Caki2 (cell line): ENCODE measurements at places on chromosomes 12 and 14.

DNA sequence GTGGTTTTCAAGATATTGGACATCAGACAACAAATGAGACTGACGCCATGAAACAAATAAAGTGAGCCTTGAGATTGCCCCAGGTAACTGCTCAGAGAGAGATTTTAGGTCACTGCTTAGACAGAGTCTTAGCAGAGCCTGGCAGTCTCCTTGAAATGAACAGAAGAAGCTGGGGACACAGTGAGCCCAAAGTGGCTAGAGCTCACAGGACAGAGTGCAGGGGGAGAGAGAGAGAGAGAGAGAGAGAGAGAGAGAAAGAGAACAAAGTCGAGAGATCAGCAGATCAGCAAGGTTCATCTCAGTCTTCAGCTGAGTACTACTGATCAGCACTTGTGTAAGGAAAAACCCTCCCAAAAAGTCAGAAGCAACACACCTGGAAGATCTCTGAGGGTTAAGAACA is 147.4 kb downstream of the RMST start:
- DNase-seq = no peak

DNA sequence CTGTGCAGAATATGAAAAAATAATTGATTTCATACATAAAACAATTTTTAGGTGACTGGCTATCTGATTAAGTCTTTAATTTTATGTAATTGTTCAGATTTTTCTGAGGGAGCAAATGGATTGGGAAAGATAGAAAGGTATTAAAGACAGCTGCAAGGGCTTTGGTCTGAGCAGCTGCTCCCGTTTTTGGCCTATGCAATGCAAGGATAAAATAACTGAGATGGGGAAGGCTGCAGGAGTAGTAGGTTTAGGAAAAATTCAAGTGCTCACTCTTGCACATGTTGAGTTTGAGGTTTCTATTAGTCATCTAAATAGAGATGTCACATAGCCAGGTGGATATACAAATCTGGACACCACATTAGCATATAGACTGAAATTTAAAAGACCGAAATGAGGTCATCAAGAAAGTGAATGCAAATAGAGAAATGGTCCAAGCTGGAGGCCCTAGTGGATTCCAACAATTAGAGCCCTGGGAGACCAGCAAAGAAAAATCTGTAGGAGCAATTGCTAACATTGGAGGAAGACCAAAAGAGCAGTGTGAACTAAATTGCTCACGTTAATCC is 144.0 kb downstream of the PPFIA2 start:
- no peak for DNase-seq

DNA sequence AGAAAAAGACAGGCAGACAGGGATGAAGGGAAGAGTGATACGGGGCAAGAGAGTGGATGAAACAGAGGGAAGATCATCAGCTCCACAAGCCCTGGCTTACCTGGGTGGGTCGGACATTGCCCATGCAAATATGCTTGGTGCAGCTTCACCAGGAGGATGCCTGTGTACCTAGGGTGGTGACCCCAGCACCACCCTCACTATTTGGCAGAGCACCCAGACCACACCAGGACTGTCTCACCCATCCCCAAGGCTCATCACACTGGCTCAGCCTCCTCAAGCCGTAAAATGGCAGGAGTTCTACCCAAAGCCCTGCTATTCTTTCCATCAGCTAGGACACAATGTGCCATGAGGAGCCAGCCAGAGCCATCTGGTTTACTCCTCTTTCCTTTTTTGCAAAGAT is 3.0 kb downstream of the GALNT8 start:
- no peak for DNase-seq

DNA sequence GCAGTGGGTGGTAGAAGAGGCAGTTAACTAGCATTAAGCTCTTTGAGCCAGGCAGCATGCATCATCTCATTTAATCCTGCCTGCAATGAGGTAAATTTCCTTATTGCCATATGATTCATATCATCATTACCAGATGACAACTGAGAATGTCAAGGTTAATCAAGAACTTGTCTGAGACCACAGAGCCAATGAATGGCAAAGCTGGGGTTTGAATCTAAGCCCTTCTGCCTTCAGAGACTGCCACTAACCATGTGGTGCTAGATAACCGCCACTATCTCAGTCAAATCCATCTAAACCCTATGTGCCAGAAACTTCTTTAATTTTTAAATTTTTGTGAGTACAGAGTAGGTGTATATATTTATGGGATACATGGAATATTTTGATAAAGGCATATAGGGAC is 77.8 kb upstream of the GRIP1 start:
- DNase-seq = no peak

DNA sequence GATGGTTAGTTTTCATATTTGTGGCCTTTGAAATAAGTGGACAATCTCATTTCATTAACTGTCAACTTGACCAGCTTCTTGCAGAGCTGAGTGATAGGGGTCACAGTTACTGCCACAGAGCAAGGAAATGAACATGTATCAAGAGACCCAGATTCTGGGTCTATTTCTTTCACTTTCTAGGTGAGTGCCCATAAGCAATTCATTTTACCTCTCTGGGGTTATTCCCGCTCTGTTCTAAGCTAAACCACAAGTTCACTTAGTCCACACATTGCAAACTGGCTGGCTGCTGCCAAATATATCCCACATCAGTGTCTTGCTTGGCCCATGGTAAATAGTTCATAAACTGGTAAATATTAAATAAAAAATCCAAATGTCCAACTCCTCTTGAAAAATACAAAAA is 29.9 kb downstream of the GPHB5 start:
- no peak for DNase-seq

- DNase-seq = no peak
Observed at GRCh38 chr12:77357655-77358054, 292.3 kb upstream of the E2F7 start.

- no peak for DNase-seq
Observed at GRCh38 chr14:90228478-90228877, 27.9 kb upstream of the PSMC1 start.

GRCh38 chr14:23402296-23403138 is 5.6 kb downstream of the MYH6 start:
- no peak for DNase-seq

DNA sequence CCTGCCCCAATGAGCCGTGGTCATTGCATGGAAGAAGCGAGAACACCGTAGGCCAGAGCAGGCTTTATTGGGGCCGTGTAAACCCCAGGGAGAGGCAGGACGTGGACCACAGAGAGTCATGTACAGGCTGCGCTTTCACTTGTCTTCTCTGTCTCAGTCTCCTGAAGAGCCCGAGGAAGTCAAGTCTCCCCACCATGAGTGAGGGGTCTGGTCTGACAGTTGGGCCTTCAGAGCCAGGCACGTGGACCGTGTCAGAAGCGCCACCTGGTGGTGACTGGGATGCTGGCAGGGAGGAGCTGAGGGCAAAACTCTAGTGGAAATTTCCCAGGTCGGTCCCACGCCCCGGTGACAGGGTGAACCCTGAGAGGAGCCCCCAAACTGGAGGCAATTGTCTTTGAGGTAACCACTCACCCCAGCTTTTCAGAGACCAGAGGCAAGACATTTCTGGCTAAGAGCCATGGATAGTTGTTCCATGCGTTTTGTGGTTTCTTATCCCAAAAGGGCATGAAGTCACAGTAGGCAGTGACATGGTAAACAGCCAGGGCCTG is 17.4 kb downstream of the RPS6KL1 start:
- peak; percentile 19 for DNase-seq

DNA sequence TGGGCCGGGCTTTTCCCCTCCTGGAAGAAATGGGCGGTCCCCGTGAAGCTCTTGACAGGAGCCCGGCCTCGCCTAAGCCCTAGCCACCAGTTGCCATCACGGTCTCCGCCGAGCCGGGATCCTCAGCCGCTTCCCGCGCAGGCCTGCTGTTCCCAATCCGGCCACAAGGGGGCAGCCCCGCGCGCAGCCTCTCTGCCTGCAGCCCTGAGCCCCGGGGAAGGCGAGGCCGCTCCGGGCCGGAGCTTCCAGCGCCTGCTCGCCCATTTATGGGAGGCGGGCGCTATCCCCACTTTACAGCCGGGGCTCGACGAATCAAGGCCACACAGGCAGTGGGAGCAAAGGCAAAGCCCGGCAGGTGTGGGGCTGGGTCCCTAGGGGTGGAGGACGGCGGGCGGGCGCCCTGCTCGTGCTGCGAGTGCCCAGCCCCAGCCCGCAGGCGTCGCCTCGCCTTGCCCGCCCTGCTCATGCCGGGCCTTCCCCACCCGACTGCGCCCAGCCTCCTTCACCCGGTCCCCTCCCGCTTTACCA is 61.5 kb downstream of the LGMN start:
- peak; percentile 66 for DNase-seq

GRCh38 chr12:96719660-96720362 is 187.2 kb upstream of the NEDD1 start:
- peak; percentile 28 for DNase-seq

DNA sequence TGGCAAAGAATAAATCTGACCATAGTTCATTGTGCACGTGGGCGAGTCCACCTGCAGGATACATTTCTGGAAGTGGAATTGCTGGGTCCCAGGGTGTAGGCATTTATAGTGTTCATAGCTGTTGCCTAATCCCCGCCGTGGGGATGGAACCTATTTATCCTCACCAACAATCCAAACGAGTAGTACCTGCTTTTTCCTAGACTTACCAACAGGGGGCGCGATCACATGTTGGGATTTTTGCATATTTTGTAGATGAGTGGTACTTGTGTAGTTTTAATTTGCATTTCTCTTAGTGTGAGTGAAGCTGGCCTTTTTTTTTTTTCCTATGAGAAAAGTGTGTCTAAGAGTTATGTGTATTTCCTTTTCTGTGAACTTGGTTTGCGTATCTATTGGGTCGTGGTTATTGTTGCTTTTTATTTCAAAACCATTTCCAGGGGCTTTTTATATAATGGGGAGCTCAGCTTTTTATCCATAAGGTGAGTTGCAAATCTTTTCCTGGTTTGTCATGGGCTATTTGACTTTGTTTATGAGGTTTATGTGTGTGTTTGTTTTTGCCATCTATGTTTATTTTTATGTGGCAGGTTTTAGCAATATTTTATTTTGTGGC is 67.2 kb downstream of the CCDC92 start:
- DNase-seq = peak; percentile 61

DNA sequence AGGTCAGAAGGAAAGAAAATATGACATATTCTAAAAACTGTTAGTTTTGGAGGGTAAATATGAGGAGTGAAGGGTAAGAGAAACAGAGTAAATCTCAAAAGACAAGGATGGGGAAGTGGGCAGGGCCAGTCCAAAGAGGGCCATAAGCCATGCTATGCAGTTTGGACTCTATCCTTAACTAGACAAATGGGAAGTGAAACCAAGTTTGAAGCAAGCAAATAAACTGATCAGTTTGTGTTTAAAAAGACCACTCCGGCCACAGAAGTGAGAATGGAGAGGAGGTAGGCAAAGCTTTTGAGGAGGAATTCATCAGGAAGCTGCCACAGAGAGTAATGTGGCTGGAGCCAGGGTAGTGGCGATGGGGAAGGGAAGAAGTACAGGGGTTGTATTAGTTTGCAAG is 37.5 kb upstream of the DAAM1 start:
- DNase-seq = no peak

DNA sequence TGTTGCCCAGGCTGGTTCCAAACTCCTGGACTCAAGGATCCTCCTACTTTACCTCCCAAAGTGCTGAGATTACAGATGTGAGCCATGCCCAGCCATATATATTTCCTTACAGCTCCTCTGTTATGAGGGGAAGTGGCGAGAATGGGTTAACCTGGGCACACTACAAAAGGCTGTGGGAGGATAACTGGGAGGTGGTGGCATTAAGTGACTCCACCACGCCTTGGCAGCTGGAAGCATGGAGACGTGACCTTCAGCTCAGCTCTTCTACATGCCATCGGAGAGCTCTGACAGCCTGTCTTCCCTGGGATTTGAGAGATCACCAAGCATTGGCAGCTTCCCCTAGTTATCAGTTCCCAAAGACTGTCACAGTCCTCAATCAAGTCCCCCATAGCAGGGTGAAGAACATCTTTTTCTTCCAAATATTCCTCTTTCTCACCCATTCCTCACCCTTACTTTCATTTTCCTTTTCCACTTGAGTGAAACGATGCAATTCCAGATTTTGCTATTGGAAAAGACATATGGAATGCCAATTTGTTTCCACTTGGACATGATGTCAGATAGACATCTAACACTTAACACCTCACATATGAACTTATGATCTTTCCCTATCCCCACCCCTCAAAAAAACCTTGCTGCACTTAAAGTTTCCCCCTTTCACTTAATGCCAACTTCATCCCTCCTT is 48.5 kb downstream of the PHLDA1 start:
- peak; percentile 54 for DNase-seq

GRCh38 chr14:23416801-23417200 is 8.7 kb upstream of the MYH6 start:
- no peak for DNase-seq

GRCh38 chr12:89752341-89752740 is 43.7 kb upstream of the ATP2B1 start:
- no peak for DNase-seq

DNA sequence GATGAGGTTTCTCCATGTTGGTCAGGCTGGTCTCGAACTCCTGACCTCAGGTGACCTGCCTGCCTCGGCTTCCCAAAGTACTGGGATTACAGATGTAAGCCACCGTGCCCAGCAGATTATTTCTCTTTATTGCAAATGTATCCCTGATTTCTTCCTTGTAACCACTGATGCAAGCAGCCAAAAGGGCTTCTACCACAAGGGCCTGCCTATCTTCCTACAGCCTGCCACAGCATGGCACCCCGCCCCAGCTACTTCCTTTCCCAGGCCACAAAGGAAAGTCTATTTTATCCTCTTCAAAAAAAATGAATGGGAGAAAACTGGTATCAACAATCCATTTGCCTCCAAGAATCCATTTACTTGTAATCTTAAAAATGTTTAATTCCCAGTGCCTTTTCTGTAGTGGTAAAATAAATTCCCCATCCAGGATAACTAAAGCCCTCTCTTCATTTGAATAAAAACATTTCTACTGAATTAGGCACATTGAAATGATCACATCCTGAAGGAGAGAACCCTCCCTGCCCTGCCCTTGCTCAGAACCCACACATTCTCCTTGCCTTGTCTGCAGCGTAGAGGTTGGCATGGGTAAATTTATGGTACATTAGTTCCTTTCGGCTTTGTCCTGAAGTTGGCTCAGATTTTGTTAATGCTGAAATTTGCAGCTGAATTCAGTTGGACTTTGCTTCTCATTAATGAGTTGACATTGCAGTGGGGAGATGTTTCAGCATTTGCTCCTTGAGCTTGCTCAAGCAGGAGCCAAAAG is 19.2 kb downstream of the GPHB5 start:
- DNase-seq = no peak

DNA sequence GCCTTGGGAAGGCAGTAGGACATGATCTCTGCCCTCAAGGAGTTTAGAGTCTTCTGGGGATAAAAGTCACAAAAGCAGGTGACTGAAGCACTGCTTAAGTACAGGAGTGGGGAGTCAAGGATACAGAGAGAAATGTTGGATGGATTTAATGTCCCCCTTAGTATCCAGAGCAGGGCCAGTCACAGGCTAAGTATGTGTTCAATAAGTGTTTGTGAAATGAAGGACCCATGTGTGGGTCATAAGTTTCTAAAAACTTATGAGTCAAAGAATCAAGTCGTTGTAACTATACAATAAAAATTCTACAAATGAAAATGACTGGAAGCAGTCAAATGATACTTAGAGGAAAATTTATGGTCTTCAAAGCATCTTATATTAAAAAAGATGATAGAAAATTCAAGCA is 25.1 kb downstream of the KRT80 start:
- DNase-seq = no peak

- DNase-seq = no peak
Observed at GRCh38 chr12:95484524-95484923, 10.6 kb downstream of the METAP2 start.
